ENCODE measurements at places on chromosomes 16 and 17. TPM values are rescaled to one million over a fixed set of nuclear protein-coding genes. Genes with fewer than 3 reads are reported as not detected.

GRCh38 chr16:4574919-4575705 lies 19.0 kb downstream of the C16orf96 start:
- DNase-seq = no peak

- peak; percentile 86 for DNase-seq
Measured at GRCh38 chr17:56593086-56593645, 333 bp upstream of the NOG start.

- no peak for DNase-seq
Measured at GRCh38 chr16:85856079-85856478, 42.9 kb upstream of the IRF8 start.

GRCh38 chr16:14004729-14005315 lies 66.3 kb upstream of the MRTFB start:
- DNase-seq = no peak

DNA sequence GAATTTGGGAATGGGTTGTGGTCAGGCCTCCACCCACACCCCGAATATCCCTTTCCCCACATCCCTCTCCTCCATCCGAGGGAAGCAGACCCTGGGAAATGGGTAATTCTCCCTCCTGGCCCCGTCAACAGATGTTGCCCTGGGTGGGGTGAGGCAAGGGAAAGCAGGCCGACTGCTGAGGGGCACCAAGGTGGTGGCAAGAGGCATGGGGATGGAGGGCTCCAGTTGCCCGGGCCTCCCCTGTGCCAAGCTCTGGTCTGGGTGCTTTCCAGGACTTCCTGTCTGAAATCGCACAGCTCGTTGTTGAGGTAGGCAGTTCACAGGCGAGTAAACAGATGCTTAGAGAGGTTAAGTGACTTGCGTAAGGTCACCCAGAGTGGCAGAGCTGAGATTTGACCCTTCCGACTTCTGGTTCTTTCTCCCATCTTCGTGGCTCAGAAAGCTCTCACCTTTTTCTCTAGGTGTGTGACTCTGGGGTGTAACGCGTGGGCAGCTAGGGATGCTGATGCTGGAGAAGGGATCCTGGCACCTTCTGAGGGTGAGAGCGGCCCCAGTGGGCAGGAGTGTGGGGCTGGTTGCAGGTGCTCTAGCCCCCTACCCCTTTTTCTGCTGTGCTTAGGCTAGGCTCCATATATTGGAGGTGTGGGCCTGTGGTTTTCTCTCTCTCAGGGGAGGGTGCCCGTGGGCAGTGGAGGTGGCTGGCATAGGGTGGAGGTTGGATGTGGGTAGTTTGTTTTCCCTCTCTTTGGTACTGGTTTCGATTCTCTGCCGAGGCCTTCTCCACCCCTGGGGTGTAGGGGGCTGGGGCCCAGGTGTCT lies 17.2 kb downstream of the RARA start:
- no peak for DNase-seq

DNA sequence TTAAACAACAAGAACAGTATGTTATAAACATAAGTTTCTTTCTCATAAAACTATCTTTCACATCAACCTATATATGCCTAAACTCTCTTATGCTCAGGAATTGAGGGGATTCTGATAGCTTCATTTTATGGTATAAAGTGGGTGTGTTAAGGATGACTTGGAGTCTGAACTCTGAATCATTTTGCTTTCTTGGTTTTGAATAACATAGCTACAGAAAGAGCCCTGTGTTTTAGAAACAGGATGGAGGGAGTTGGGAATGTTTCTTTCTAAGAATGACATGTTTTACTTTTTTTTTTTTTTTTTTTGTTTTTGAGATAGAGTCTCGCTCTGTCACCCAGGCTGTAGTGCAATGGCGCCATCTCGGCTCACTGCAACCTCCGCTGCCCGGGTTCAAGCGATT lies 50.1 kb downstream of the RHOT1 start:
- no peak for DNase-seq

DNA sequence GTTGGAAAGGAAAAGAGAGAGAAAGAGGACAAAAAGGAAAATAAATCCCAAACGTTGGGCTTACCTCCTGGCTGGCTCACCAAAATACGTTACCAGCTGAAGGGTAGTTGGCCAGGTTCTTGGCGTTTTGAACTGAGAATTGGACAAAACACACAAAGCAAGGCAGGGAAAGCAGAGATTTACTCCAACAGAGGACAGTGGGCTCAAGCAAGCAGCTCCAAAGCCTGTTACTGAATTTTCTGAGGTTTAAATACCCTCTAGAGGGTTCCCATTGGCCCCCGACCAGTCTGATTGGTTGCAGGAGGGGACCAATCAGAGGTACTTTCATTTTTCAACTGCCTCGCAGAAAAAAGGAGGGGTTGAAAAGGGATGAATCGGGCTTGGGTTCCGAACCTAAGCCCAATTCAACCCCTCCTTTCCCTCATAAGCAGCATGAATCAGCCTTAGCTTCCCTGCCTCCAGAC lies 55.6 kb upstream of the ALOX12 start:
- peak; percentile 8 for DNase-seq

DNA sequence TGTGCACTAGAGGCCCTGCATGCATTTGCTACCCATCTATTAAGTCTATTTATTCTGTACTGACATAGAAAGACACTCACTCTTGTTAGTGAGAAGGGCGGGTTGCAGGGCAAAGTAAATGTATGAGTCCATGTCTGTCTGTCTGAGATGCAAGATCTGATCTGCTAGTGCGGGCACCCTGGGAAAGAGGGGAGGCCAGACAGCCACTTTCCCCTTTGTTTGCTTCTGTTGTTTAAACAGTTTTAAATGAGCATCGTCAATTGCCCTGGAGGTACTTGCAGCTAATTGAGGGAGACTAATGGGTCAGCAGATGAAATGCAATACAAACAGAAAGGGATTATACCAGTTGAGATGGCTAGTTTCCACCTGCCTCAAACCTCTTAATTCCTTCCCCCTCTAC lies 24.9 kb downstream of the SCNN1G start:
- DNase-seq = peak; percentile 57

DNA sequence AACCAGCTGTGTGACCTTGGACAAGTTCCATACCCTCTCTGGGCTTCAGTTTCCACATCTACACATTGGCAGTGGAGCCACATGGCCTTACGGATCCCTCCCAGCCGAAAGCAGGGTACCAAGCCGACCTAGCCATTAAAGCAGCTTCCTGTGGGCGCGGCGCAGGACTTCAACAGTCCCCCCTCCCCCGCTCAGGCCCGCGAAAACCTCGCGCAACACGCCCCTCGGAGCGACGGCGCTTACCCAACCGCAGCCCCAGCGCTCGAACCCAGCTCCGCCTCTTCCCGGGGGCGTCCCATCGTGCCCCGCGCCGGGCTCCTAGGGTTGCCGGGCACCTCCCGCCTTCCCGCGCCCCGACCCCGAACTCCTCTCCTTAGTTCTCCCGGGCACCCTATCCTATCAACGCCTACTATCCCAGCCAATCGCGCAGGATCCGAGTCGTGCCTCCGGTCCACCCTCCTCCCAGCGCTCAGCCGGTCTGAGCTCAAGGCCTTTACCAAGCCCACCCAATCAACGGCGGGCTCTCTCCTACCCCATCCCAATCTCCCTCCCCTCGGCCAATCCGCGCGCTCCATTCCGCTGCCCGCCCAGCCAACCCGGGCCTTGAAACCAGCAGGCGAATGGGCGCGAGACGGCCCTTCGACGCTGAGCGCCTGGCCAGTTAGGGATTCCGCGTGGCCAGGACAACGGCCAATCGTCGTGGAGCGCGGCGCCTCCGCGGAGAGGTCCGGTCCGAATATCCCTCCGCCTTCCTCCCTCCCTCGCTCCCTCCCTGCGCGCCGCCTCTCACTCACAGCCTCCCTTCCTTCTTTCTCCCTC lies at the start of gene KPNB1:
KPNB1 (plus strand) TSS at position 767 of the 819 bp plus-strand sequence. CDS start 326 bp downstream, outside the sequence.
- DNase-seq = peak; percentile 95

DNA sequence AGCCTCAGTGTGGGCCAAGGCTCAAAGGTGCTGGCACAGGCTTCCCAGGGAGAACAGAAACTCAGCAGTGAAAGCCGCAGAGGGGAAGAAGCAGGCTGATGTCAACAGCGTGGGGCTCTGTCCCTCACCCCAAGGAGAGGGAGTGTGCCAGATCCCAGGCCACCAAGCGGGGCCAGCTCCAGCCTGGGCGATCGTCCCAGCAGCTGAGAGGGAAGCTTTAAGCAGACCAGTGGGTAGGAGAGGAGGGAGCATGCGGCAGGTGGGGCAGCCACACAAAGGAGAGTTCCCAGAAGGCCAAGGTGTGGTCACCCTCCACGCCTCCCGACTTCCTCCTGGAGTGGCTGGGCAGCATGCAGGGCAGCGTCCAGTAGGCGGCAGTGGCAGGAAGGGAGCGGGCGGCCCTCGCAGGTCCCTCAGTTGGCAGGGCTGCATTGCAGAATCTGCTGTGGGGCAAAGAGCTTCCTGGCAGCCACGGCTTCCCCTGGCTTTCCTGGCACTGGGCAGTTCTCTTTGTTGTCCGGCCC lies 6.0 kb downstream of the SYNGR2 start:
- no peak for DNase-seq

GRCh38 chr17:7703584-7704479 lies 1.2 kb upstream of the EFNB3 start:
- DNase-seq = peak; percentile 86

DNA sequence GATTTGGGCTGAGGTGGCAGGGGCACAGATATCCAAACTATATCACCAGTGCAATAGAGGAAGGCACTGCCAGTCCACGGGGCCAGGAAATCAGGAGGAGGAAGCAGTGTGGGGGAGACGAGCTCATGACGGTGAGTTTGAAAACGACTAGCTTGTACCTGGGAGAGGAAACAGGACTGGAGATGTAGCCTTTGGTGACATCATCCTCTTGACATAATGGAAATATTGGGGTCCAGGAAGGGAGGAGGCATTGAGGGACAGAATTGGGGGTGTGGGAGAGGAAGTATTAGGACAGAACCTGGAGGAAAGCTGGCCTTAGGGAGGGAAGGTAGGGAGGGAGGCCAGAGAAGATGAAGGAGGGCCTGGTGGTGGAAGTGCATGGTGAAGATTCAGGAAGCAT lies 109.1 kb downstream of the RGS9 start:
- DNase-seq = no peak

DNA sequence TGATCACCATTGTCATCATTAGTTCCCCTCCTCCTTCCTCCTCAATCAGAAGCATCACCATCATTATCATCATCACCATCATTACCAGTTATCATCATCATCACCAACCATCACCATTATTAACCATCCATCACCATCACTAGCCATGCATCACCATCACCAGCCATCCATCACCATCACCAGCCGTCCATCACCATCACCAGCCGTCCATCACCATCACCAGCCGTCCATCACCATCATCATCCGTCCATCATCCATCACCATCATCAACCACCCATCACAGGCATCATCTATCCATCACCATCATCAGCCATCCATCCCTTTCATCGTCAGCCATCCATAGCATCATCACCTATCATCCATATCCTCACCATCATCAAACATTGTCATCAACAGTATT lies 382.0 kb downstream of the CPPED1 start:
- DNase-seq = no peak

DNA sequence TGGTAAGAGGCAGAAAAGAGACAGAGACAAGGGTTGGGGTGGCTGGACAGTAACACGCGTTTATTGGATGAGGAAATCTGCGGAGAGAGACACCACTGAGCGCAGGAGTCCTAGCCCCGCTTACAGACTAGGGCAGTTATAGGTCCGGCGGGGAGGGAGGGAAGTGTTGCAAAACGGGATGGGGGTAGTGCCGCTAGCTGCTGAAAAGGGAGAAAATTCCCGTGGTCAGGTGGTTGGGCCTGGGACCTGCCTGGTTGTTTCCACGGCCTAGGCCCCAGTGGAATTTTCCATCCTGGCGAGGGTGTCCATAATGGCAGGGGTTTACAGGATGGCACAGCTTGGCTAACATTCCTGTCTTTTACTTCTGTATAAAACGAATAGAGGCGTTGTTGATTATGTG lies 5.5 kb upstream of the CPHXL2 start:
- DNase-seq = no peak

GRCh38 chr16:84234321-84235241 lies 5.2 kb downstream of the KCNG4 start:
- peak; percentile 70 for DNase-seq

GRCh38 chr16:25031132-25031440 lies 15.9 kb upstream of the ARHGAP17 start:
- DNase-seq = no peak

GRCh38 chr16:69315486-69316311 lies 4.5 kb downstream of the VPS4A start:
- no peak for DNase-seq

- DNase-seq = no peak
Measured at GRCh38 chr17:32152130-32152529, 9.8 kb downstream of the RHOT1 start.

- no peak for DNase-seq
Measured at GRCh38 chr17:40696651-40697072, 6.9 kb downstream of the KRT24 start.

GRCh38 chr16:62829607-62830006 lies 793.4 kb upstream of the CDH8 start:
- DNase-seq = no peak

DNA sequence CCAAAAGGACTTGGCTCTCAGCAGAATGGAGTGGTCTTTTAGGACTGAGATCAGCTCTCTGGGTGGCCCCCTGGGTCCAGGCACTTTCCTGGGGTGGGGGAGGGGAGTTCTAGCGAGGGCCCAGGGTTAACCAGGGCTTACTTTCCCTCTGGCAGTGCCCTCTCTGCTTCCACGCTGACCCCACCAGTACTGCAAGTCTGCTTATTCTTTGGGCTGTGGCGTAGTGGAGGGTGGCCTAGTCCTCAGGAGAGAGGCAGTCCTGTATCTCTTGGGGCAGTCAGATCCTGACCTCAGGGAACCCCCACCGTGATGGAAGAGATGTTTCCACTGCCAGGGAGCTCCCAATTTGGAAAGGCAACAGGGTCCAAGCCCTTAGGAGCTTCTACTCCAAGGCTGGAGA lies 79.4 kb downstream of the CCDC182 start:
- no peak for DNase-seq

DNA sequence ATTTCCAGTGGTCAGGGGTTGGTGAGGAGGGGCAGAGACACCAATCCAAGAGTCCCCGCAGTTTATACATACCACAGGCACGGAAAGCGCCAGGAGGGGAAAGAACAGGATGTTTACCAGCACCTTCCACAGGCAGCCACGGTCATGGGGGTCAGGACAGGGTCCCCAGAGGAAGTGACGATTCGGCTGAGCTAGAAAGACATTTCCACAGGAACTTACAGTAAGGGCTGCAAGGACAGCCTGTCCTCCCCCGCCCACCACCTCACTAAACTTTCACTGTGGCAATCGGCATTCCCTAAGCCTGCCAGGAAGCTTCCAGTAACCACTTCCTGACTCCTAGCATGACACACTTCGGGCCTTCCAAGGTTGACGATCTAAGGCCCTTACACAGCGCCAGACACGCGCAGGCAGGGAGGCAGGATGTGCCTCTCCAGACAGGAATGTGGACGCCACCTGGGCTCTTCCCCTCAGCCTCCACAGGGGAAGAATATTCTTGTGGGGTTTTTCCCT lies 1.2 kb upstream of the MT2A start:
- no peak for DNase-seq

The PRDM7 gene
- polyA plus RNA-seq = not detected

The ELP5 gene
- polyA plus RNA-seq = 52.1 TPM

The PRKCB gene
- 0.23 TPM for polyA plus RNA-seq

The FAM171A2 gene
- polyA plus RNA-seq = 4.9 TPM

The KDM8 gene
- 3.9 TPM for polyA plus RNA-seq

The GSG1L gene
- not detected for polyA plus RNA-seq

The KRTAP1-5 gene
- polyA plus RNA-seq = not detected

The SUMO2 gene
- 114 TPM for polyA plus RNA-seq

The DYNLRB2 gene
- polyA plus RNA-seq = 0.44 TPM

Measured in SK-N-SH (cell line).